ENCODE measurements at places on chromosomes 13 and 19.
A peak's percentile ranks its signal among the peaks of the same experiment; 100 is the strongest.

DNA sequence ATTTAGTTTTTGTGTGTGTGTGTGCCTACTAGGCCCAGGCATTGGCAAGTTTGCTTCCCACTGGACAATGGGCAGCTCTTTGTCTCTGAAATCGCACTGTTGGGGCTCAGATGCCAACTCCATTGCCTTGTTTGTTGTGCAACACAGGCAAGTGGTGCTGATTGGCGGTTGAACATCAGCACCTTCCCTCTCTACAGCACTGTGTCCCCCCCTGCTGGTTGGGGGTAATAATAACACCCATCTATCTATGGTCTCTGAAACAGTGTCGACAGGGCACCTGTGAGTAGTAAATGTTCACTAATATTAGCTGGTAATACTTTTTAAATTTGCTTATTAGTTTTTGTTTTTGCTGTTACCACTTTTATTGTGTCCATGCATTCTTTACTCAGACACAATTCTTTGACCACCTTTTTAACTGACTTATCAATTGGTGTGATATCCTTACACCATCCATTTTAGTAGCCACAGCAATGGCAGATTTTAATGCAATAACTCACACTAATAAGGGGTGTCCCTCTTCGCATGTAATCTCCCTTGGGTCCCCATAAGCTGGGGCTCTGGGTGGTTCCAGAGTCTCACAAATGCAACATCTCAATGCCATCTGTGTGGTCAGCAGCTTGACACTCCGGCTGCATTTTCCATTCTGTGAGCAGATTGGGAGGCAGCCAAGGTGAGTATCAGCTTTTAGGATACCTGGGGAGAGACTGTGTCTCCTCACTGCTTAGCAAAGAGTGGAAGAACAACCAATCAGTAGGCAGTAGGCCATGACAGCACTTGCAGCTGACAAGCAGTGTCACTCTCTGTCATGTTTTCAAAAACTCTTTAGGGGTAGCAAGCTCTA is 47.7 kb upstream of the UQCRFS1 start:
- DNase-seq, result no peak

DNA sequence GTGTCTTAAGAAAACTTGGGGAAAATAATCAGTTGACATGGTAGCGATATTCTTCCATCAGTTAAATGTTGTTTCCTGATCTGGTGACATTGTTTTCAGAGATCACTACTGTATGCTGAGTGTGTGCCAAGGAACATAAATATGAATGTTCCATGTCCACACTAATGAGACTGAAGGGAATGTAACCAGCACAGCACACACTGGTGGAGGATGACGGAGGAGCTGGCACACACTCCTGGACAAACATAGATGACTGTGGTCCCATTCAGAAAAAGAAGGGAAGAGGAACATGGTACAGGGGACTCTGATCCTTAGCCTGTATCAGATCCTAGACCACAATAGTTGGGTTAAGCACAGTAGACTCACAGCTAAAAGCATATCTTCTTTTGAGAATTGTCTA is 574.8 kb downstream of the MYO16 start:
- DNase-seq, result no peak

DNA sequence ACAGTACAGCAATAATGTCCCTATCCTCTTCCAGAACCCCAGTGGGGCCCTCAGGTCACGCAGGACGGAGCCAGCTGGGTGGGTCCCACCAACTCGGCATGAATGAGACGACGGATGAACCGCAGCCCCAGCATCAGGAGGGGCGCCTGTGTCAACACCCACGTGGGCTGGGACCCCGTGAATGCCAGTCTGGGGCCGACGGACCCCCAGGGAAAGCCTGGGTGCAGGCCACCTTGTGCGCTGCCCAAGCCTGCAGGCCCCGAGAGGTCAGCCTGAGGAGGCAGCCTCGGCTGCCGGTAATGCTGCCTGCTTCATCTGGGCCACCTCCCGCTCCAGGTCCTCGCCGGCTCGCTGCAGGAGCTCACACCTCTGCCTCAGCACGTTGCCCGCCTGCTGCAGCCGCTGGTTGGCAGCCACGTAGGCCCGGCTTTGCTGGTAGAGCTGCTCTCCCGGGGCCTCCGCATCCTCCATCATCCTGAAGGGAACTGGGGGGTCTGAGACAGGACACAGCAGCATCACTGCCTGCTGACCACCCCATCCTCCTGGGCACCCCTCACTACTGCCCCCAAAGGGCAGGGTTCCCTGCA is 4.2 kb downstream of the C19orf25 start:
- DNase-seq, result no peak

GRCh38 chr13:81304121-81304659 is 963.3 kb upstream of the SPRY2 start:
- DNase-seq, result no peak

- DNase-seq, result no peak
Observed at GRCh38 chr19:56211718-56212117, 9.6 kb downstream of the ZSCAN5C start.

GRCh38 chr13:30159446-30159839 is 147.9 kb downstream of the KATNAL1 start:
- DNase-seq, result no peak

DNA sequence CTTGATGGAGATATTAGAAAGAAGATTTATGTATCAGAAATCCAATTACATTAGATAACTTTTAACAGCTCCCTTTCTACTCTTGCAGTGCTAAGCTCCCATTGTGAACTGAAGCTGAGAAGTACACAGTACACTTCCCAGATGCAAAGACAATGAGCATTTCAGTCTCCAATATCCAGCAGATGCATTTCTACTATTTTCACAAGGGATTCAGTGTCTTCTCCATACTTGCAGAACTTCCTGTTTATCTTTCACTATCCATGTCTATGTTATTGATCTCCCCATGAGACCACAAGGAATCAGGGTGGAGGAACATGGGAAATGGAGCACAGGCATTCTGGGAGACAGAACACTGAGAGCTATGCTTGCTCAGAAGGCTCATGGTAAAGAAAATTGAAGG is 207.5 kb downstream of the ENOX1 start:
- no peak for DNase-seq

- no peak for DNase-seq
Observed at GRCh38 chr13:91323349-91323748, 24.1 kb upstream of the MIR17HG start.

- no peak for DNase-seq
Observed at GRCh38 chr19:18809149-18809868, 18.2 kb upstream of the COMP start.

DNA sequence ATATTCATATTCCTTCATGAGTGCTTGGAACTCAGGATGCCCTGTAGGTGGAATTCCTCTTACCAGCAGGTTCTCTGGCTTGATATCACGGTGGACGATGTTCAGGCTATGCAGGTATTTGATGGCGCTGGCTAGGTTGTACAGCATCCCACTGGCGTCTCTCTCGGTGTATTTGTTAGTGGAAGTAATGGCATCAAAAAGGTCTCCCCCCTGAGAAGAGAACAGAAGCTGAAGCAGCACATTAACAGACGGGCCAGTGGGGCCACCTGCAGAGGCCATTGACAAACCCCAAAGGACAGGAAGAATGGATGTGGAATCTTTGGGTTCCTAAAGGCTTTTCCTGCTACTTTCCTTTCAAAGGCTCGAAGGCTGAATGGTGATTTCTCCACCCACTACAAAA is 308.5 kb downstream of the DCLK1 start:
- DNase-seq, result no peak

DNA sequence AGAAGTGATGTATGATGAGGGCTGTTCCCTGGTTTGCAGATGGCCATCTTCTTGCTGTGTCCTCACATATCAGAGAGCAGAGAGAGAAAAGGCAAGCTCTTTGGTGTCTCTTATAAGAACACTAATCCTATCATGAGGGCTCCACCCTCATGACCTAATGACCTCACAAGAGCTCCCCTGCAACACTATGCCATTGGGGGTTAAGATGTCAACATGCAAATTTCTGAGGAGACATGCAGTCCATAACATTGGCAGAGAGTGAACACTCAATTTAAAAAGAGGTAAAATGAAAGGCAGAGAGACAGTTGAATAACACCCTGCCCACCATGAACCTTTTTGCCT is 10.9 kb downstream of the FAM187B start:
- DNase-seq, result no peak

DNA sequence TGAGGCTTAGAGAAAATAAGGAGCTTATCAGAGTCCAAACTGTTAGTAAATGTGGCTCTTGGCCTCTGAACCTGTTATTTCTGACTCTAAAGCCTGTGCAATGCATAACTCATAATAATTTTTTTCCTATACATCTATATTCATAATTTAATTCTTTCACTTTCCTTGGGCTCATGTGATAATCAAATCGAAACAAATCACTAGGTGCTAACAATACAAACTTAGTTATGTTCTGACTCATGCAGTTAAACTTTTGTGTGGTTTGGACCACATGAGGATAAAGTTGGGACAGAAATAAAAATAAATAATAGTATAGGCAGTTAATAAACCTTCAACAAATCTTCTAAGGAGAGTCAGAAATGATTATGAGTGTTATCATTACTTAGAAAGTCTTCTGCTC is 1629.0 kb downstream of the OLFM4 start:
- no peak for DNase-seq

DNA sequence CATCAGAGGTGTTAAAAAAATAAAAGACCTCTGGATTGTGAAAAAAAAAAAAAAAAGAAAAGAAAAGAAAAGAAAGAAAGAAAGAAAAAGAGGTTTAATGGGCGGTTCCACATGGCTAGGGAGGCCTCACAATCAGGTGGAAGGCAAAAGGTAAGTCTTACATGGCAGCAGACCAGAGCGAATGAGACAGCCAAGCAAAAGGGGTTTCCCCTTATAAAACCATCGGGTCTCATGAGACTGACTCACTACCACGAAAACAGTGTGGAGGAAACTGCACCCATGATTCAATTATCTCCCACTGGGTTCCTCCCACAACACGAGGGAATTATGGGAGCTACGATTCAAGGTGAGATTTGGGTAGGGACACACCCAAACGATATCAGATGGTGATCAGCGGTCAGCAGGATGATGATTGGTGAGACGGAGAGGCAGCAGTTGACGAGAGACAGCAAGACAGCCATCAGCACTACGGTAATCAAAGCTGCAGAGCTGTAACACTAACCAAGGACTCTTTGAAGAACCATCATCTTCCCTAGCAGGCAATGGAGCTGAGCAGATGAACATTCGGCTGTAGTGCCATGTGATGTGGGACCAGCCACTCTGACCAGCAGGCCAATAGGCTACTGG is 3.9 kb upstream of the CD209 start:
- DNase-seq, result peak; percentile 69

DNA sequence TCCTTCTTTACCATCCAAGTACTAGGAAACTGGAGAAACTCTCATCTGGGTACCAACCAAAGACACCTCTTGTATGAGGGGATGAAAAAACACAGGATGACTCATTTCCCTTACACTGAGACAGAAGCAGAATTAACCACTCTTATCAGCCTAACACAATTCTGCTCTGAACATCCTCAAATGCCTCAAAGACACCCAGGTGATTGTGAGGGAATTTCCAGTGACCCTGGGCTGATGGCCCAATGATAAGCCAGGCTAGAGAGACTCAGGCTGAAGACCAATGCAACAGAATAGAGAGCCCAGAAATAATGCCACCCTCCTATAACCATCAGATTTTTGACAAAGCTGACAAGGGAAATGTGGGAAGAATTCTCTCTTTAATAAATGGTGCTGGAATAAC is 7.0 kb downstream of the ZNF737 start:
- no peak for DNase-seq

Data from memory B cell (primary cell).